ENCODE measurements at places on chromosomes 1 and 21.
A peak's percentile ranks its signal among the peaks of the same experiment; 100 is the strongest.

DNA sequence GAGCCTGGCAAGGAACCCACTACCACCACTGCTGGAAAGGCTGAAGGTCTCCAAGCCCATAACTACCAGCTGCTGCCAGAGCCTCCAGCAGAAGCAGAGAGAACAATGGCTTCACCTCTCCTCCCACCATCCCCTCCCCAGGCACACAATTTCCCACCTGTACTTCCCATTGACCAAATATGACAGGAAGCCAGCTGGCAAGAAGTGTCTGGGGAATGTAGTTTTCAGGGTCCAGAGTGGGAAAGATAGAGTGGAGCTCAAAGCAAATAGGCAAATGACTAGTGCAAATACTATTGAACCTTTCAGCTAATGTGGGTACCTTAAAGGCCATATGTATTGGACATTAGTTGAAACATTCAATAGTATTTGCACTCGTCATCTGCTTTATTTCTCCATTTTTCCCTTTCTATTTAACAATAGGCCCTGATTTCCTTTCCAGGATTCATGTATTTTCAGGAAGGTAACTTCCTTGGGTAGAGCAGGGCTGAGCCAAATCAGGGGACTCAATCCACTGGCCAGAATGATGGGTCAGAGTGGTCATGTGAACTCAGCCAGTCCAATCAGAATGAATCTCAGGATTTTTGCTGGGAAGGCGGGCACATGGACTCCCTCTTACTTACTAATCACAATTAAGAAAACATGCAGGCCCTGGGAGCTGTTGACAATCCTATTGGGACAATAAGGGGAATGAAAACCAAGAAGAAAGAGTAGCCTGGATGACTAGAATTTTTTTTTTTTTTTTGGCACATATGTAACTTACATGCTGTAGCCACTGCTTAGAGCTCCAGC is 12.1 kb upstream of the NFYC start:
- no peak for DNase-seq

- peak; percentile 96 for DNase-seq
Observed at GRCh38 chr1:201019321-201019977, 4.1 kb downstream of the KIF21B start.

- no peak for DNase-seq
Observed at GRCh38 chr1:212073490-212073889, 37.9 kb downstream of the DTL start.

DNA sequence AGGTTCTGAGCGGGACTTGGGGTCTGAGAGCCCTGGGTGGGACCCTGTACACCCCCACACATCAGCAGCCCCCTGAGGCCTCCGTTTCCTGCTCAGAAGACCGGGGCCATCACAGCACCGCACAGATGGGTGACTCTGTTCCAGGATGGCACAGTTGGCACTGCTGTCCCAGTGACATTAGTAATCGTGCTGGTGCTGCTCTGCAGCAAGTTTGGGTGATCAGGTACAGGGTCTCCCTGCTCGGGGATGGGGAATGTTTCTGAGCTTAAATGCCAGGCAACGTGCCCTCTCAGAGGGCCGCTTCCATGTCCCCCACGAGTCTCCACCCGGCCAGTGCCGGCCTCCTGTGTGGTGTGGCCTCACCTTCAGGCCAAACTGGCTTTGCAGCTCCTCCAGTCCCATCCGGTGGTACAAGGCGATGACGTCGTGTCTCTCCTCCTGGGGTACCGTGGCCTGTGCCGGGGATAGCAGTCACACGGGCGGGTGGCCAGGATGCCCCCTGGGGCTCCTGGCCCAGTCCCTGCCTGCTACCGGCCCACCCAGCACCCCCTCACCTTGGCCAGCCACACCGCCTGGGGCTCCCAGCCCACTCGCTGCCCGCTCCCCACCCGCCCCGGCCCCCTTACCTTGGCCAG is 17.1 kb downstream of the PRXL2B start:
- no peak for DNase-seq

- DNase-seq: peak; percentile 3
Observed at GRCh38 chr1:209063767-209064659, 519.5 kb upstream of the CAMK1G start.

DNA sequence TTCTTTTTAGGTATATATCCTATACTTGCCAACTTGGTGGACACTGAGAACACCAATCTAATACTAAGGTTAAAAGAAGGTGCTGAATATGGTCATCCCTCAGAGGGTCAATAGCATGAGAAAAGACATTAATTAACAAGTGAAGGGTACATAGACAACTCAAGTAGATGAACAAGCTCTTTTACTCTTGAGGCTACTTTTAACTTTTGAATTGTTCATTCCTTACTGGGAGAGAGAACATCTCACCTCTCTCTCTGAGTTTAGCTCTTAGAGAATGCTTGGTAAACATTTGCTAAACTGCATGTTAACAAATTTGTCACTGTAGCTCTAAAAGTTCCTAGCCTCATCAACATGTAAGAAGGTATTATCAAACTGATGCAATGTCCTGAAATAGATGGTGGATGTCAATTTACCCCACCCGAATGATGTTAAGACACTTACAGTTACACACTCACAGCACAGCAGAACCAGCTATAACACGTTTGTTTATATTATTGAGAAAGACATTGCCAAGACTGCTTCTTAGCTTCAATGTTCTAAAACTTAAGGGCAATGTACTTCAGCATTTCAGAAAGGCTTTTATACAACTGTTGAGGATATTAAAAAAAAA is 35.9 kb downstream of the HEATR1 start:
- DNase-seq: no peak

DNA sequence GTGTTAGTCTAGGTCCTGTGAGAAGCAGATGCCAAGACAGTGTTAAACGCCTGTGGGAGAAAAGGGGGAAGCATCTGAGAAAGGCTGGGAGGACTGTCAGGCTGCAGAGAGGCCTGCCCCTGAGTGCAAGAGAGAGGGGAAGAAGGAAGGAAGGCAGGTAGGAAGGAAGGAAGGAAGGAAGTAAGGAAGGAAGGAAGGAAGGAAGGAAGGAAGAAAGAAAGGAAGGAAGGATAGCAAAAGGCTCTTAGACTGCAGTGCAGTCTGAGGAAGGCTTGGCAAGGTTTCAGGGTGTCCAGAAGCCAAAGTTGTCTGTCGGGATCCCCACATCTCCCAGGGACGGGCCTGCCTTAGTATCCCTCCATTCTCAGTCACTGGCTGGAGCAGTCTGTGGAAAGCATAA is 82.6 kb downstream of the SPATA46 start:
- no peak for DNase-seq

GRCh38 chr1:153494976-153495535 is 34.6 kb upstream of the S100A7 start:
- peak; percentile 82 for DNase-seq

DNA sequence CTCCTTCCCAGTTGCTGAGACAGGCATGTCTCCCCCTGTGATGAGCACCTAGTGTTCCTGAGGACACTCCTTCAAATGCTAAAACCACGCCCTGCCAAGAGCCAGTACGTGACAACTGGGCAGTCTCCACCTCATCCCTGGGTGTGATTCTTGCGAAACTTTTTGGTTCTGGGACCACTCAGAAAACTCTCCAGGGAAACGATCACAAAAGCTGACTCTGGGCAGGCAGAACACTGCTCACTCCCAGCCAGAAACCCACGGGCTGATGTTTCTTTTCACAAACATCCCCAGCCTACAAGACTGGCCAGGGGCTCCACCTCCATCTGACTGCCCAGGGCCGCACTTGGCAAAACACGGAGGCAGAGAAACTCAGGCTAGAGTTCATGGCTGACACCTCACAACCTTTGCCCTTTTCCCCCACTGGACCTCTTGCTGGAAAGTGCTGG is 24.4 kb downstream of the DHRS3 start:
- no peak for DNase-seq

DNA sequence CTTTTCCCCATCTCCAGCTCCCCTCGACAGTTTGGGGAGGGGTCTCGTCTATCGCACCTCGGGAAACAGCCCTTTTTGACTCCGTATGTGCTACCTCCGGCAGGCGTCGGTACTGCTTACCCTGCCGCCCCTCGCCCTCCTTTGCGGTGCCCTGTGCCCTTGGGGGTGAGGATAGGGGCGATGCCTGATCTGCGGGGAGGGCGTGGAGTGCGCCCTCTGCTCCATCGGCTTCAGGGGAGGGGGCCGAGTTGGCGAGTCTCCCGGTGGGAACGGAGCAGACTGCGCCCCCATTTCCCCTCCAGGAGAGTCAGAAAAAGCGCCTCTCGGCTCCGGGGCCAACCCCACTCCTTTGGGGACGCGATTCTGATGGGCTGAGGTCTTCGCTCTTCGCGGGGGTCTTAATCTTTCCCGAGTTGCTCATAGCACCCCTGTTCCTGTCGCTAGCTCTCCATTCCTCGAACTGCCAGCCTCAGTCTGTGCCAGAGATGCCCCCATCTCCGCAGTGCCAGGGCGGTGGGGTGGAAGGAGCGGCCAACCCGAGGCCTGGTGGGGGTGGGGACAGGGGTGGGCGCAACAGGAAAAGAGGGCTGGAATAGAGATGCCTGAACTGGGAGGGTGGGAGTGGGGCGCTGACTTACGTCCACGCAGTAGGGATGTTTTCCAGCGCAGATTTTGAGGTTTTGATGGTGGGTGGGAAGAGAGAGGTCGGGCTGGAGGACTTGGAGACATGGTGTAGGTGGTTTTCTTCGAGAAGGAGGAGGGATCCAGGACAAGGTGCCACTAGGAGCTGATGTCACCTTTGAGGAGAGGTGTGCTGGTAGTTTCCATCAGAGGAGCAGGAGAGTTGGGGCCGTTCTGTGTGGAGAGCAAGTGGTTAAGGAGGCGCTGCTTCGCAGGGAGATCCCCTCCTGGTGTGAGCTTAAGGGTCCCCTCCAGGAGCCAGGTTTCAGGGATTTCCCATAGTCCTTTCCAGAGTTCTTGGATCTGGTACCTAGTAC is 674 bp downstream of the PPFIA4 start:
- DNase-seq: no peak

DNA sequence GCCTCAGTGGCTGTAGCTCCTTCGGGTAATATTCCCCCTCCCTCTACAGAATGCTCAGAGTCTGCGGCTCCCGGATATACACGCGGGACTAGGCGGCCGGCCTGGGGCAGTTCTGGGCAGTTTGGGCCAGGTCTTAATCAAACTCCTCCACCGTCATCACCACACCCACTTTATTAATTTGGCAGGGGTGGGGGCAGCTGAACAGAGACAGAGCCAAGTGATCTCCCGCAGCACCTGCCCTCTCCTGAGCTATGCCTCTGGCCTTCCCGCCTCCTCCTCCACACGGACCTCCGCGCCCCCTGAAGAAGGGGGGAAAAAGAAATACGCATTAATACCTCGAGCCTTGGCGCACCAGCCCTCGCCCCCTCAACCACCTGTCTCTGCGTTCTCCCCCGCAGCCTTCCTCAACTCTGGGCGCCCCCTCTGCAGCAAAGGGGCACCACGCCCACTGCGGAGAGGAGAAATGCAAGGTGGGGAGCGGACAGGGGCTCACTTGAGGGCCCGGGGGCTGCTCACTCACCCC is 42.6 kb downstream of the CD34 start:
- DNase-seq: peak; percentile 80

- DNase-seq: peak; percentile 92
Observed at GRCh38 chr1:22976461-22977243, 4.0 kb upstream of the LACTBL1 start.

- no peak for DNase-seq
Observed at GRCh38 chr1:43396059-43396458, 6.4 kb downstream of the SZT2 start.

DNA sequence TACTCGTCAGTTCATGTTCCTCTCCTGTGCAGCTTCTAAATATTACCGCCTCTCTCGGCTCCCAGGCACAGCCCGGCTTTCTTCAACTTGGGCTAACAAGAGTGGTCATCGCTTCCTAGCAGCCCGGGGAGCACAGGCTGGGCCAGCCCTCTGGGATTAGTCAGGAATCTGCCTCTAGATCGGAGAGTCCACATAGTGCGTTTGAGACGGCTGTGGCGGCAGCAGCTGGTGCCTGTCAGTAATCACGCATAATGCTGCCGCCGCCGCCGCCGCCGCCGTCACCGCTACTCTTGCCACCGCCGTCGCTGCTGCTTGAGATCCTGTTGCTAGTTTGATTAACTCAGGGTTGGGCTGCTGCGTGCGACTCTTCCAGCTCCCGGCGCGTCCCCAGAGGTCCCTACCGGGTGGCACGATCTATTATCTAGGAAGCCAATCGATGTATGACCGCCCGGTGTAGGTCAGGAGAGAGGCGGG is at the start of gene RXRG:
Gene RXRG, minus strand, starts transcription at position 230 of the 474 bp plus-strand sequence. CDS start 233 bp downstream, outside the sequence.
- peak; percentile 23 for DNase-seq

- no peak for DNase-seq
Observed at GRCh38 chr1:241622669-241623068, 17.5 kb downstream of the CHML start.

- DNase-seq: no peak
Observed at GRCh38 chr1:193342811-193343210, 156.4 kb upstream of the B3GALT2 start.

GRCh38 chr1:87791931-87792740 is 463.5 kb downstream of the LMO4 start:
- DNase-seq: no peak

DNA sequence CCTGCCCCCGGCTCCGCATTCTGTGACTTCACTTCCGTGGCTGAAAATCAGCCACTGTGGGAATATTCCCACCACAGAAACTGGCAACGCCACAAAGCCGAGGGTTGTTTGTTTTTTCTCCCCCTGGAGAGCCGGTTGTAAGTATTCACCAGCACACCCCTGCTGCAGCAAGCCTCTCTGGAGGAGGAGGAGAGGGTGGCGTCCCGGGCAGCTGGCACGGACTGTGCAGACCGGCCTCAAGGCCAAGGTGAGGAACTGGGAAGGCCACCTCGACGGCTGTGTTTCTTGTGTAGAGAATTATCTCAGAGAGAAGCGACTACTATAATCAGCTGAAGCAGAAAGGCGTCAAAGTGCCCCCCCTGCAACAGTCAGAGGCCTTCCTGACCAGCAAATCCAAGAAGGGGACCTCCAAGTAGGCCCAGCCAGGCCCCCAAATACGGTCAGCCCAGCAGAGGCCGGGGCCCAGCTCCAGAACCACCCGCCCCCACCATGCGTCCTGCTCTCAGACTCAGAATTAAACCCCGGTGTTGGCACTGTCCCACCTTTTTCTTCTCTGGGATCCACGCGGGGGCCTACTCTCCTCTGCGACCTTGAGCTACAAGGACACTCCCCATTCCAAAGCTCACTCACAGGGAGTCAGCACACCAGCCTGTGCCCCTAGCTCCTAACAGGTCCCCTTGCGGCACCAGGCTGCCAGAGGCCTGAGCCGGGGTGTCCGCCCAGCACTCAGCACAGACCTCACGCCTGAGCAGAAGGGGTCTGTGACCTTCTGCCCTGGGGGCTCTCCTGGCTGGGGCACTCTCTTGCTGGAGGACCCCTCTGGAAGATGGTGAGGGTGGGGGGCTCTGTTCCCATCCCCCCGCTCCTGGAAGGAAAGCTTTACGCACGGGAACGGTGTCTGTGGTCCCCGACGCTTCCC is 1.2 kb upstream of the SMIM1 start:
- DNase-seq: peak; percentile 37

- DNase-seq: peak; percentile 95
Observed at GRCh38 chr1:11882814-11883538, 24.2 kb upstream of the NPPB start.

GRCh38 chr1:85317560-85317959 is 41.1 kb upstream of the BCL10 start:
- no peak for DNase-seq

- DNase-seq: no peak
Observed at GRCh38 chr1:246483569-246483933, 23.5 kb downstream of the SMYD3 start.

- no peak for DNase-seq
Observed at GRCh38 chr1:178039891-178040290, 54.0 kb upstream of the RASAL2 start.

All from hematopoietic multipotent progenitor cell treated with erythropoietin and hydrocortisone succinate and interleukin-3 and kit ligand, for 4 days (in vitro differentiated cells).